ENCODE measurements at places on chromosomes 7 and 10.

- no peak for DNase-seq
These were observed 37.3 kb downstream of the KIF20B start for GRCh38 chr10:89738551-89739209.

DNA sequence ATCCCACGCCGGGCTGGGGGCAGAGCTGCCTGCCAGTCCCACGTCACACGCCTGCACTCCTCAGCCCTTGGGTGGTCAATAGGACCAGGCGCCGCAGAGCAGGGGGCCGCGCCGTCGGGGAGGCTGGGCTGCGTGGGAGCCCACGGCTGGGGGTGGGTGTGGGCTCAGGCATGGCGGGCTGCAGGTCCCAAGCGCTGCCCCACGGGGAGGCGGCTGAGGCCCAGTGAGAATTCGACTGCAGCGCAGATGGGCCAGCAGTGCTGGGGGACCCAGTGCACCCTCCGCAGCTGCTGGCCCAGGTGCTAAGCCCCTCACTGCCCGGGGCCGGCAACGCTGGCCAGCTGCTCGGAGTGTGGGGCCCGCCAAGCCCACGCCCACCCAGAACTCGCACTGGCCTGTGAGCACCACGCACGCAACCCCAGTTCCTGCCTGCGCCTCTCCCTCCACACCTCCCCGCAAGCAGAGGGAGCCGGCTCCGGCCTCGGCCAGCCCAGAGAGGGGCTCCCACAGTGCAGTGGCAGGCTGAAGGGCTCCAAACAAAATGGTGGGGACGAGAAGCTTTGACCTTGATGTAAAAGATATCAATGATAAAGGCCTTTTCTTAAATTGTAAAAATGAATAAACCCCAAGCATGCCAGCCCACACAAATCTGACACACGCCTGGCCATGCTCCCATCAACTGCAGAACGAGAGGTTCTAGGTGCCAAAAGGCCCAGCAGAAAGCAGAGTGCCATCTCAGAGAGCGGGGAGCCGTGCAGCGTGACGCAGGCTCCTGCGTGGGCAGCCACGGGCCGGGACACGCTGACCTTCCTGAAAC, 255.5 kb downstream of the MAD1L1 start:
- no peak for DNase-seq

DNA sequence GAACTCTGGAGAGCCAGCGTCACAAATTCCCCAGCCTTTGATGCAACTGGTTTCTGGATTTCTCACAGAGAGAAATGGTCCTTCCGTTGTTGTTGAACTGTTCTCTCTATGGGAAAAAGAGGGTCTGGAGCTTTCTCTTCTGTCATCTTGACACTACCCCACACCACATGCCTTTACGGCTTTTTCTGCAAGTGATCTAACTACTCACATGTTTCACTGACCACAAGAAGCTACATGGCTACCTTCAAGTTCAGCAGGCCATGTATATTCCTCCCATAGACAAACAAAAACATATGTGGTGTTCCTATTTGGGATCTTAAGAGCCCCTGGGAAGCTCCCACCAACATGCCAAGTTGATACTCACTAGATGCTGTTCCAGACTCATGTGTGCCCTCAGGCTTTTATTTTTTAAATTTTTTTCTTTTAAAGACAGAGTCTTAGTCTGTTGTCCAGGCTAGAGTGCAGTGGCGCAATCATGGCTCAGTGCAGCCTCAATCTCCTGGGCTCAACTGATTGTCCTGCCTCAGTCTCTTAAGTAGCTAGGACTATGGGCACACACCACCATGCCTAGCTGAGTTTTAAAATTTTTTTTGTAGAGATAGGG, 72.0 kb downstream of the RNF216 start:
- DNase-seq = no peak

DNA sequence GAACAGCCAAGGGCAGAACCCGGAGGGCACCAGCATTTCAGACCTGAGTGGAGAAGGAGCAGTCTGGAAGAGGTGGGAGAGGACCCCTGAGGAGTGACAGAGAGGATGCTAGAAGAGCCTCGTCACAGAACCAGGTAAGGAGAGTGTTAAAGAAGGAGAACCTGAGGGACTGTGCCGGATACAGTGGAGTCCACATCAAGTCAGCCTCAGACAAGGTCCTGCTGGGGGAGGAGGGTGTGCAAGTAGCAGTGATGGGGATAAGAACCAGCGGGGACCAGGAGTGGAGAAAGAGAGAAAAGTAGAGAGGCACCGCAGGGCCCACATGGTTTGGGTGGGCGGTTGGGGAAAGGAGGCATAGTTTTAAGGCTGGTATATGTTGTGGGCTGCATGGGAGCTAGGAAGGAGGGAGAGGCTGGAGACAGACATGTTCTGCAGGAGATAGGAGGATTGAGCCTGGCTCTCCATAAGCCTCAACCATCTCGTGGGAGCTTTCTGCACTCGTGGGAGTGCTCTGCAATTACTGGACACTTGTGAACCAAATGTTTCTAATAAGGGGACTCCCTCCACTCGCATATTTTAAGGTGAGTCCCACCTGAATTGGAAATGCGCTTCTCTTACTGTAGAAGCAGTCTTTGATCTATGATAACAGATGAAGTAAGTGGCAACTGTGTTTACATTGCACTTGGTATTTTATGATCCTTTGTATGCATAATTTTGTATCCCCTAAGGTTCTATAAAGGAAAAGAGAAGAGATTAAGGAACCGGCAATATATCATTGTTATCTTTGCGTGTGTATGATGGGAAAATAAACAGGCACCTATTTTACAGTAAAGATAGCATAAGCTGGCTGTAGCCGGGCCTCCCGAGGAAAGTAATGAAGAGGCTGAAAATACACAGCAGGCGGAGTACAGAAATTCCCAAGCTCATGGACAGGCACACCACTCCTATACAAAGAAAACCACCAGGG, 154.8 kb downstream of the ADAM12 start:
- no peak for DNase-seq

DNA sequence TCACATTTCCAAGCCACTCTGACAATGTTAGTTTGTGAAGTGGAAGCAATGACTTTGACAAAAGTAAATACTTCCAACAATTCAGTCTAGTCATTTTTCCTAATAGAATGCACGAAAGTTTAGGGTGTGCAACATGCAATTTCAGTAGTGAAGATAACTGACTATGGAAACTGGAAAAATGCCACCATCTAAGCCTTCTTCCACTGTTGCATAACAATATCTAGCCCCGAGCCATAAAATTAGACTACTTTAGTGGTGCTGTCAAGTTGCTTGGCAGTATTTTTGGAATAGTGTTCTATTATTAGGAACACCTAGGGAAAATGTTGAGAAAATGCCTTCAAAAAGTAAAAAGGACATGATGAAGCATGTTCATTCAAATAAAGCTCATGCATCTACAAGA, 17.9 kb downstream of the SEMA3A start:
- DNase-seq = no peak

DNA sequence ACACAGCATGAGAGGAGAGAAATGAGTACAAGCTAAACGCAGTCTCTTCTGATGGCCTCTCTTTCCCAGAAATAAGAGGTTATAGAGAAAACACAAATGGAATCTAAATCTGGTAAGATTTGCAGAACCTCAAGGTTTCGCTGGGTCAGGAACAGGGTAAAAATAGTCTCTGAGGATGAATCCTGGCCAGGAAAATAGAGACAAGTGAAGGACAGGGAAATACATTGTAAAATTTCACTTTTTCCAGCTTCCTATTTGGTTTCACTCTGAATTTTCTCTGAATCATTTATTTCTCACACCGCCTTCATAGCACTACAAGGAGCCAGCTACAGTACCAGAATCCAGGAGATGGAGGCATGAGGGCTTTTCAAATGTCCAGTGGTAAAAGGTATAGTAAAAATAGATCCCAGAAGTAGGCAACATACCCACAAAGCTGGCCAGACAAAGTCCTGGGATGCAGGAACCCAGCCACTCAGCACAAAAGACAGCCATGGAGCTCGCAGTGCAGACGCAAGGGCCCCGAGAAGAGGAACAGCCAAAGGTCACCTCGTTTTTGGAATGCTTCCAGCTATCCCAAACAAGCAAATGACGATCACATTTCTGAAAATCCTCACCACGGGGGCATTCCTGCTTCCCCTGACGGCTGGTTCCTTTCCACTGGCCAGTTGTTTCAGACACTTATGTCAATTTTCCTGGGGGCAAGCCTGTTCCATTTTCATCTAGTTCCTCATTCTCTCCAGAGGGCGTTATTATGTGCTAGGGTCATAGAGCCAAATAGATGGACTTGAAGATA, 21.5 kb upstream of the IKZF1 start:
- no peak for DNase-seq

DNA sequence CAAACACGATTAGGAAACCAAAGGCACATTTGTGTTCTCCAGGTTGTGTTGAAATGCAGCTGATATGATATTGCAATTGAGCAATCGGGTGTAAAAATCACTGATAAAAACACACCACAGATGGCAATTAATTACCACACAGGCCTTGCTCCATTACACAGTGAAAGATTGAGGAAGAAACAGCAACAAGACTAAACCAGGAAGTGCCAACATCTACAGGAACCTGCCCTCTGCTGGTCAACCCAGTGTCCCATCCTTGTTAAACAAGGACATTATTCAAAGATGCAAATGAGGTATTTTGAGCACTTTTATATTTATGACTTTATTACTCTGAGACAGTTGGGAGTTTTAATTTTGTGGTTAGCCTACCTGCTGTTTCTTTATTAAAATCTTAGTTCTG, 765.6 kb upstream of the GHITM start:
- DNase-seq = no peak
